Nucleus accumbens (tissue), 56 donors: ENCODE measurements at places on chromosomes 3 and 15.

GRCh38 chr3:169390271-169390670 is 273.2 kb downstream of the MECOM start:
- no peak for DNase-seq

GRCh38 chr15:55254916-55255679 is 34.5 kb downstream of the RAB27A start:
- no peak for DNase-seq

DNA sequence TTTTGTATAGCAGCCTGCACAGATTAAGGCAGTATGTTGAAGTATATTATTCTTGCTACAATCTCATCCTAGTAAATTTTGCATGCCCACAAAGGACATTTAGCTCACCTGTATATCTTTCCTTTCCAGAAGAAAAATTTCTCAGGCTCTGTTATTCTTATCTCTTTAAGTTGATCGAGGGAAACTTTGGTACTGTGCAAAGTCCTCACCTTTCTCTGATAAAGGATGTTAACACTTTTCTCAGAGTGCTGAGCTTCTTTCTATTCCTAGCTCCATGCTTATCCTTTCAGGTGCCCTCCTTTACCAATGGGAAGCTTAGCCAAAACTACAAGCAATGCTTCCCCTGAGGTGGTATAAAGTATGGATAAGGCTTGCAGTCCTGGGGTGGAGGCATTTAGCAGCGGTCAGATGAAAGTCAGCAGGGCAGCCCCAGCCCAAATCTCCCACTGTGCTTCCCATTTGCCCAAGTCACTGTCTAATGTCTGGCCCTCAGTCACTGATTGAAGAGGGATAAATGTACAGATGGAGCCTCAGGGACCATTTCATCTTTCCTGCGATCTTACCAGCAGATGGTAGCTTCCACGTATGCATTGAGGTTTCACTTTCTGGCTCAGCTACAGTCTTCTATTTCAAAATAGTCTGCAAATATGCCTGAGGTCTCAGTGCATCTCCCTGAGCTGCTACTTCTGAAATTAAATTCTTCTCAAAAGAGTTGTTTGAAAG is 127.8 kb upstream of the P2RY1 start:
- no peak for DNase-seq

DNA sequence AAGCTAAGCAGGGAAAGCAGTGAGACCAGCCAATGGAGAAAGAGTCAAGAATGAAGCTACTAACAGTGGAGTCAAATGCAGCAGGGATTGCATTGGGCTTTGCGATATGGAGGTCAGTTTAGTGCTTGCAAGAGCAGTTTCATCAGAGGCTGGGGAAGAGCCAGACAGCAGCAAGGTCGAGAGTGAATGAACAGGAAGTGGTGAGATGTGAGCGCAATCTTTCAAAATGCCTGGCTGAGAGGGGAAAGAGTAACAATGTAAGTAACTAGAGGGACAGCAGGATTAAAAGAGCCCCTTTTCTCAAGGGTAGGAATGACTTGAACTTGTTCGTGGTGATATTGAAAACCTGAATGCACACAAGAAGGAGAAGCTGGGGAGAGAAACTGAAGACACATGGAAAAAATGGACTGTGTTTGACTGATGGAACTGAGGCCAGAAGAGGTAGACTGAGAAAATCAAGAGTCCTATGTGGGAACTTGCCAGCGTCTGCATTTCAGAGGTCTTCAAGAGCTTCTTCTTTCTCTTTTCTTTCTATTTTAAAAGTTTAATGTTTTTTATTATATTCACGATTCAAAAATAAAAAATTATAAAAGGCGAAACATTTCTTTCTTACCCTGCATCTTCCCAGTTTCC is 30.6 kb upstream of the GPR160 start:
- DNase-seq = no peak

DNA sequence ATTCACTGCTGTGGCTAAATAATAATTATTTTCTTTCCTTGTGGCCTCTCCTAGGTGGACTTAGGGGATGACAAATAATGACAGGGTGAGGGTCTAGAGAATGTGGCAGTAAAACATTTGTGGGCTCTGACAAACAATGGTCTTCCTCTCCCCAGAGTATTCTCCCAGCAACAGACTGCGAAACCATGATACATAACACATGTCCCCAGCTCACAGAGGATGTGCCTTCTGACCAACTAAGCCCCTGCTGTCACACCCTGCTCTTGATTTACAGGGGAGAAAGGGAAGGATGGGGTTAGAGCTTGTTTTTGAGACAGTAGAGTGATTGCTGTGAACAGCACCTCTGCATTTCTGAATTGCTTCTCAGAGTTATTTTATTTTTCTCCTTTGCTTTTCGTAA is 116.6 kb upstream of the CTDSPL start:
- no peak for DNase-seq

- DNase-seq = peak; percentile 16
Measured at GRCh38 chr15:23073890-23074646, 34.7 kb upstream of the TUBGCP5 start.

- peak; percentile 16 for DNase-seq
Measured at GRCh38 chr3:122942937-122943827, 84.4 kb downstream of the SEMA5B start.

DNA sequence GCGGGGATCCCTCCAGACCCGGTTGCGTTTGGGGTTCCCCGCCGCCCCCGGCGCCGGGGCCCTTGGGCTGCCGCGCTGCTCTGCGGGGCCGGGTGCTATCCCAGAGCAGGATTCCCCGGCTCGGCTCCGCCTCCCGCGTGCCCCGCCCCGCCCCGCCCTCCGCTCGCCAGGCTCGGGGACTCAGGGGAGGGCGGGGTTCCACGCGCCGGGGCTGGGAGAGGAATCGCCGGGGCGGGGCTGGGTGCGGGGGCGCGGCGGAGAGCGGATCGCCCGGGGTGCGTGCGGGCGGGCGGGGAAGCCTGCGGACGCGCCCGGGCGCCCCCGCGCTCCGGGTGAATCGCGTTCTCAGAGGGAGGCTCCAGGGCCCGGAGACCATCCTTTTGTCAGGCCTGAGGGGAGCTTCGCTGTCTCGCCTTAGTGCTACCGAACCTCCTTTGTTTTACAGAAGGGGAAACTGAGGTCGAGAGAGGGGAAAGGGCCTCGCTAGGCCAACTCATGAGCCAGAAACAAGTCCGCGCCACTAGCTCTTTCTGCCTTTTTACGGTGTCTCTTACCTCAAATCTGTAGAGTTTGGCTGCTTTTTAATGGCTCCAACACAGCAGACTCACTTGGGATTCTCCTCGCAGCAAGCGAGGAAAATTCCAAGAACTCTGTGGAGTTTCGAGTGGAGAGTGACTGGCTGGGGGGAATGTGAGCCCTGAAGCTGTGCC is at the start of gene TMEM158:
TSS of gene TMEM158 (minus strand) at position 82 of the 710 bp plus-strand sequence. CDS start 260 bp downstream, outside the sequence.
- peak; percentile 50 for DNase-seq

- DNase-seq = no peak
Measured at GRCh38 chr3:43053291-43053690, 52.6 kb downstream of the POMGNT2 start.

- DNase-seq = no peak
Measured at GRCh38 chr3:108728934-108729333, 28.3 kb downstream of the RETNLB start.

DNA sequence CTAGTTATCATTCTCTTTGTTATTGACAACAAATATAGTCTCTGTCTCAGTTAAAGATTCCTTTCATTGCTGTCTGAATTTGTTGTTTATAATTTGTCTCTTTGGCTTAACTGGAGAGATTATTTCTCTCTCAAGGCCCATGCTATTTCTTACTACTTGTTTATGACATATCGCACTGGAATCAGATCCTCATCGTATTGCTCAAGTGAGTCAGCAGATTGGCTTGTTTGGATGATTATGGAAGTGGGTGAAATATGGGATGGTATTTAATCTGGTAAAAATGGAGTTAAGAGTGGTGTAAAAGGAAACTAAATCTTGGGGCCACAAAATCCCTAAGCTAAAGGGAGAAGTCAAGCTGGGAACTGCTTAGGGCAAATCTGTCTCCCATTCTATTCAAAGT is 613.1 kb downstream of the SI start:
- DNase-seq = no peak

- DNase-seq = no peak
Measured at GRCh38 chr15:99239545-99240198, 9.7 kb downstream of the TTC23 start.

- DNase-seq = no peak
Measured at GRCh38 chr3:8524249-8524648, 22.6 kb downstream of the LMCD1 start.

DNA sequence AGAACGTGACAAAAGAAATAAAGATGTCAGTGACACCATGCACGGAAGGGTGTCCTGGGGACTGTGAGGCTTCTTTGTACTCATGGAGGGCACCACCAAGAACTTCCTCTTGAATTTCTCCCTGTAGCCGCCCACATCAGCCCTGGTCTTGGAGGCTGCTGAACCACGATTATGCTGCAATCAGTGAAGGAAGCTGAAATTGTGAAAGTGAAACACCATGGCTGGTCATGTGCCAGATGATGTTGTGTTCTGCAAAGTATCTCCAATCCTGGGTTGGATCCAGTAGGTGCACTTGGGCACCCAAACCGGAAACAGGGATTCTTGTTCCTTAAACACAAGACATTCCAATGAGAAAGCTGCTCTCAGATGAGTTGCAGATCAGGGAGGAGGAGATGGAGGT is 104.4 kb upstream of the GOLGA6L6 start:
- DNase-seq = no peak

GRCh38 chr3:52532517-52532837 is 1.2 kb downstream of the NT5DC2 start:
- no peak for DNase-seq

DNA sequence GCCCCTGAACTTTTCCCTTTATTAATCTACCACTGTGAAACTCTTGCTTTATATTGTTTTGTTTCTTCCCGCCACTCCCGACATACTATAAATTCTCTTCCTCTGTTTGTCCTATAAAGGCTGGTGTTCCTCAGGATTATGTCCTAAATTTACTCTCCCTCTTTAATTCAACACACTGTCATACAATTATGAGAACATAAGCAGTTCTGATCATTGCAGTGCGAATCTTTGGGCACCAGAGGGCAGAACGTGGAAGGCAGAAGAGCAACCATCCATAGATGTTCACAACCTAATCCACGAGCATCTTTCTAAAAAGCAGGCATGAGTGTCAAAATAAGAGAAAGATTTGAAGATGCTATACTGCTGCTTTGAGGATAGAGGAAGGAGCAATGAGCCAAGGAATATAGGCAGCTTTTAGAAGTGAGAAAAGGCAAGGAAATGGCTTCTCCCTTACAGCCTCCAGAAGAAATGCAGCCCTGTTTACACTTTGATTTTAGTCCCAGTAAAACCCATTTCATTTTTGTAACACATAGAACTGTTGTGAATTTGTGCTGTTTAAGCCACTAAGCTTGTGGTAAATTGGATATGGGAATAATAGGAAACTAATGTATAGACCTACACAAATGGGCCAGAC is 179.4 kb downstream of the GBE1 start:
- DNase-seq = peak; percentile 7

DNA sequence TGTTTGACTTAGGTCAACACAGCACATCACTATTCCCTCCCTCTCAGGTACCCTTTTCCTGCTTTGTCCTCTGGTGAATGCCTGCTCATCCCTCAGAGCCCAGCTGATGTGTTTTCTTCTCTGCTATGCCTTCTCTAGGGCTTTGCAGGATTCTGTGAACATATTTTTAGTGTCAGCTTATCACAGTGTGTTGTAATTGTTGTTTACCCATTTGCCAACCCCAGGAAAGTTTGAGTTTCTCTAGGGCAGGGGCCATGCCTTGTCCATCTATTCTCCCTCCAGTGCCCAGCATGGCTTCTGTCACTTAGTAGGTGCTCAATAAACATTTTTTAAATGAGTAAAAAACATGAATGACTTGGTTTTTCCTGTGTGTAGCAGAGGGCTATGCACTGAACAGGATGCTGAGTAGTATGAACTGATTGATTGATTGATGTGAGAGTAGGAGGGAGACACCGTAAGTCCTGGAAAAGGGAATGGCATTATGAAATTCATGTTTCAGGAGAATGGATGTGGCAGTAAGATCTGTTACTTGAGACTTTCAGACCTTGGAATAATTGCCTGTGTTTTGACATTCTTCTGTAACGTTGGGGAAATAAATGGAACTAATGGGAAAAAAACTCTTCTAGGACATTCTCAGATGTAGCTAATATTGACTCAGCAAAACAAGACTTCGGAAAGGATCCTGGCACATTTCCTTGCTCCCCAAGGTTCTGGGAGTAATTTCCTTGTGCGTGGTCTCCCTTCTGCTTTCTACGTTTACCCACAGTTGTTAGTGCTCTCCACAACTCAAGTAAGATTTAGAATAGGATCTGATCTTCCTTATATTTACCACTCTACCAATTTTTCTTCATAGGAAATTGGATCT is 267.3 kb upstream of the TBL1XR1 start:
- no peak for DNase-seq

- DNase-seq = no peak
Measured at GRCh38 chr15:84595660-84596059, 5.1 kb upstream of the ZSCAN2 start.

DNA sequence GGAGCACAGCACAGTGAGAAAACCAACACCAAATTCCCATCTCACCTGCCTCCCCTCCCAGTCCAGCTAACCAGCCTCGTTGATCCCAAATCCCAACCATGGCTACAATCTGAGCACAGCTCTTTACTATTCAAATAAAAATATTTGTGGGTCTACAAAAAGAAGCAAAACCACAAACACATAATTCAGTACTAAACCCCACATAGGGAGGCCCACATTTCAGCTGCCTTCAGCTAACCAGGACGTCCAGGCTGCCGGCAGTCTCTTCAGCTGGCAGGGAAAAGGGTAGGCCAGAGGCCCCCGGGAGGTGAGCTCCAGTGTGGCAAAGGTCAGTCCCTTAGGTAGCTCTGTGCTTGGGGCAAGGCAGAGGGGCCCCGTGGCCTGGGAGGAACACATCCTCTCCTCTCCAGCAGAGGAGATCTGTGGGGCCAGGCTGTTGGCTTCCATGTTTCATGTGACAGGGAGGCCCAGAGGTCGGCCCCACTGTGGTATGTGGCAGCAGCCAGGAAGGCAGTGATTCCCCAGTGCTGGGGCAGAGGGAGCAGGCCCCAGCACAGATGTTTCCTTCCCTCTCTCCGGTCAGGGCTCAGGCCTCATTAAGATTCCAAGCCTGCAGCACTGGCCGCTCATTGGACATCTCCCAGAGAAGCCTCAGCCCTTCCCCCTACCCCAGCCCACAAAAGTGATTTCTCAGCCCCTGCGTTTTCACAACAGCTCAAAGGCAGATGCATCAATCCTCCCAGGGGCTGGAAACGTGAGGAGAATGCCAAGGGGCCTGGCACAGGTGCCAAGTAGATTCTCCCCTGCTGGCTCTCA is 381.4 kb downstream of the NTRK3 start:
- peak; percentile 21 for DNase-seq

DNA sequence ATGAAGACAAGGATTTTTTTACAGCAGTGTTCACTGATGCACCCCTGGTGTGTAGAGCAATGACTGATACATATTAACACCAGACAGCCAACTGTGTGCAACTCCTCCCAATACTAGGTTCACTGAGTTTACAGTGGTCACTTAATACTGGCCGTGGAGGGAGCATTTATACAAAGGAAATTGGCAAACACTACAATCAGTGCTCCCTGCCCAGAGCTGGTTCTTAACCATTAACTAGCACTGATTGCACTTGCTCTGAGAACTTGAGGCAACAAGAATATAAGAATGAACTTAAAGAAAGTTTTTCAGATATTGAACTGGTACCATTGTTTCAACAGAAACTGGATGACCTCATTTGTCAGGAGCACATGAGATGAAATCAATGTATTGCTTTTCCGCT is 110.6 kb downstream of the MAGI1 start:
- no peak for DNase-seq

GRCh38 chr3:359672-360071 is 163.1 kb downstream of the CHL1 start:
- no peak for DNase-seq
